ENCODE measurements at places on chromosomes 11 and 22.

- no peak for DNase-seq
Measured at GRCh38 chr11:120564573-120565311, 53.2 kb downstream of the GRIK4 start.

- DNase-seq = peak; percentile 44
Measured at GRCh38 chr22:44247923-44248892, 64.5 kb downstream of the SHISAL1 start.

DNA sequence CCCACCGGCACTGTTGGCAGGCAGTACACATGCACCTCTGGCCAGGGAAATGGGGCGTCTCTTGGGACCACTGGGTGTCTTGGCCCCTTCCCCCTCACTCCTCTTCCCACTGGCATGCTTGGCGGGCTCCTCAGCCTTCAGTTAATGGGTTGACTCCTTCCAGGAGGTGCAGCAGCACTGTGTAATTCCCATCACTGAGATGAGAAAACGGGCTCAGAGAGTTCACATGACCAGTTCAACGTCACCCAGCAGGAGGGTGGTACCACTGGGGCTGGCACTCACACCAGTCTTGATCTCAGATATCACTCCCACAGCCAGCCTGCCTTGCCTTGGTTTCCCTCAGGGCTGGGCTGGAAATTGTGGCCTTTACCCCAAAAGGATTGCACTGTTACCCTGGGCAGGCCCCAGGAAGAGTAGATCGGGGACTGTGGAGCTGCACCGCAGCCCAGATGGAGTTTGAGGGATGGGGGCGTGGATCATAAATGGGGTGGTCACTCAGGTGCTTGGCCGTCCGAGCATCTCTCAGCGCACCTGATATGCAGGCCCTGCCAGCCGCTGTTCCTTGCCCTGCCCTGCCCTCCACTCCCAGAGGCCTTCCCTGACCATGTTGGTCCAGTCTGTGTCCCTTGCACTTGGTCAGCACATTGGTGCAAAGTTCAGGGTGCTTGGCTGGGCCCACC is 16.9 kb downstream of the CAPN5 start:
- DNase-seq = no peak

DNA sequence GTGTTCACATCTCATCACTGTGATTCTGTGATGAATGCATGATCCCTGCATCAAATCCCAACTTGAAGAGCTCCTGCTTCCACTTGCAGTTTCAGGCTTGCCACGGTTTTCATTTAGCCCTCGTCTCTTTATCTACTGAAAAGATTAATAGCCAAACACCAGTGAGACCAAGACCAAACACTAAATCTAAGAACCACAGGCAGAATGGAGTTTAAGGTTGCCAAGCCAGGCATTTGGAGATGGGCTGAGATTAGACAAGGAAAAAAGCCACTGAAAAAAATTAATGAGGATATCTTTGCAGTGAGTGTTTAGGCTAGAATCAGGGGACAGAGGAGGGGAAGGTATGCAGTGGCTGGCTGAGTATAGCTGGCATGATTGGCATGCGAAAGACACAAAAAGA is 227.2 kb upstream of the BLID start:
- DNase-seq = no peak

DNA sequence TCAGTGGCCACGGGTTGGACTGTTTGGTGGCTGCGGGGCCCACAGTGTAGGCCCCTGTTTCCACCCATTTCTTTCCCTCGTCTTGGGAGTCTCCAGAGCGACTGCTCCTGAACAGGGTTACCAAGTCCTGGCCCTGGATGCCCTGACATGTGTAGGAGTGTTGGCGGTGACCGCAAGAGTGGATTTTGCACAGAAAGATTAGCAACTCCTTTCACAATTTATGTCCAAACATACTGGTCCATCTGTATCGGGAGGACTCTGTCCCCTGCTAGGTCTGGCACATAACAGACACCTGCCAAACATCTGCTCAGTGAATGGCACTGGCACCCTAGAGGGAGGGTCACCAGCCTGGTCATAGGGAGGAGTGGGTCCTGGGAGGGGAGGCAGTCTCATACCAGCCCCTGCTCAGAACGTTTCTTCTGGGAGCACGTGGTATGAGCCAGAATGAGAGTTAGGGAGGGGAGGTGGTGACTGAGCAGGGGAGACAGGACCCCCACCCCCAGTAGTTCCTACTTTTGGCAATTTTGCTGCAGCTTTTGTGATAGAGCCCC is 3.4 kb upstream of the APOA1 start:
- DNase-seq = no peak

DNA sequence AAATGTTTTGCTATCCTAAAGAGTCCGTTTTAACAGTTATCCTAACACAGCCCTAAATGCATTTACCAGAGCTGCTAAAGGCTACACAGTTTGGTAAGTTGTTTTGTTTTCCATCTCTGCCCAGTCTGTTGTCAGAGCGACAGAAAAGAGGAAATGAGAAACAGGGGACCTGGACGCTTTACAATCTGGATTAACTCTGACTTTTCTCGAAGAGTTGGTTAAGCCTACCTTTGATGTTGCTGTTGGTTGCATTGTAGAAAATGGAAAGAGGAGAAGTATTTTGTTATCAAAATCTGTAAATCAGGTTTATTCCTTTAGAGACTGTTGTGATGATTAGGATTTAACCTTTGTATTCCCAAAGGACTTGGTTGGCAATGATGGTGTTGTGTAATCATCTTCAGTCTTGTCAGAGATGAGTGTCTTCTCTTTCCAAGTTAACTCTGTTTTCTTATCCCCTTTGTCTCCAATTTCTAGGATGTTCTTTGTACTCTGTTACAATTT is 481 bp downstream of the ANGPTL5 start:
- DNase-seq = no peak

DNA sequence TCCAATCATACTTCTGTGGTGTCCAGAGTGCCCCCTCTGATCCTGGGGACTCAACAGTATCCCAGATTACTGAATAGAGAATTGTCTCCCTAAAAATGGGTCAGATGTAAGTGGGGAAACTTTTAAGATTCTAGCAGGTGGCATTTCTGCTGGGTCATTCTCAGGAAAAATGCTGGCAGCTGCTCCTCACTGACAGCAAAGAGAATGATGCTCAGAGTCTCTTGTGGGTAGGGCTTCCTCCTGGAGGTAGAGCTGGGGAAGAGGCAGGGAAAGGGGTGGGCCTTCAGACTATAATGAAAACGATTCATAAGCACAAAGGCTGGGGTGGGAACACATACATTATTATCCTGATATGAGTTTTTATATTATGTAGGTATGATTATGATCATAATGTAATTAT is 647.2 kb downstream of the NELL1 start:
- no peak for DNase-seq

GRCh38 chr11:20064961-20065405 is 95.3 kb downstream of the DBX1 start:
- no peak for DNase-seq

DNA sequence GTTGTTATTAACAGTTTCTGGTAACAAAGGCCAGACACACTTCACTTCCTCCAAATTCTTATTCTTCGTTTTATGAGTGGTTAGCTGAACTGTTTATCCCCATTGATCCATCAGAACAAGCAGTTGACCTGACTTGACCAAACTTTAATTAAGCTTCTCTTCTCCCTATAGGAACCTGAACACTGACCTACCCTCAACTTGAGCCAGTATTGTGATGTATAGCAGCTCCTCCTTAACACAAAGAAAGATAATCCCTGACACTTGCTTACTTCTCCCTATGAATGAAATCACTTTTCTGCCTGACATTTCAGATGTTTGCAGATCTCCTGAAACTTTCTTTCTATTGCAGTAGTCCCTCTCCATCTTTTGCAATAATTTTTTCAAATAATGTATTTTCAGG is 41.9 kb downstream of the ANO5 start:
- no peak for DNase-seq

DNA sequence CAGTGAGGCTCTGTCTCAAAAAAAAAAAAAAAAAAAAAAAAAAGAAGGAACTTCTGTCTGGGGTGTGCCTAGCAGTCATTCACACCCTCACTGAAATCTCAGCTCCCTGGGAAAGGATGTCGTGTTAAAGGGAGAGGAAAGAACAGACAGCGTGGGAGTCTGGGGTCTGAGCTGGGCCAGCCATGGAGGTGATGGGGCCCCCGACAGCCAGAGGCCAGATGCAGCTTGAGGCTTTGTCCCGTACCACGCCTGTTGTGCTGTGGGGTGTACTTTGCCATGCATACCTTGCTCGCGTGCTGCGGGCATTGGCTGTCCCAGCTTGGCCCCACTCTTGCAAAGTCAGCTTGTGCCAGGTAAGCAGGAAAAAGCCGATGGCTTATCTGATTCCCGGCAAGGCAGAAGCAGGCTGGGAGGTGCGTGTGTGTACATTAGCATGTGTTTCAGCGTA is 4.6 kb downstream of the SYT12 start:
- DNase-seq = no peak

- DNase-seq = no peak
Measured at GRCh38 chr11:130043575-130043974, 26.1 kb upstream of the APLP2 start.

DNA sequence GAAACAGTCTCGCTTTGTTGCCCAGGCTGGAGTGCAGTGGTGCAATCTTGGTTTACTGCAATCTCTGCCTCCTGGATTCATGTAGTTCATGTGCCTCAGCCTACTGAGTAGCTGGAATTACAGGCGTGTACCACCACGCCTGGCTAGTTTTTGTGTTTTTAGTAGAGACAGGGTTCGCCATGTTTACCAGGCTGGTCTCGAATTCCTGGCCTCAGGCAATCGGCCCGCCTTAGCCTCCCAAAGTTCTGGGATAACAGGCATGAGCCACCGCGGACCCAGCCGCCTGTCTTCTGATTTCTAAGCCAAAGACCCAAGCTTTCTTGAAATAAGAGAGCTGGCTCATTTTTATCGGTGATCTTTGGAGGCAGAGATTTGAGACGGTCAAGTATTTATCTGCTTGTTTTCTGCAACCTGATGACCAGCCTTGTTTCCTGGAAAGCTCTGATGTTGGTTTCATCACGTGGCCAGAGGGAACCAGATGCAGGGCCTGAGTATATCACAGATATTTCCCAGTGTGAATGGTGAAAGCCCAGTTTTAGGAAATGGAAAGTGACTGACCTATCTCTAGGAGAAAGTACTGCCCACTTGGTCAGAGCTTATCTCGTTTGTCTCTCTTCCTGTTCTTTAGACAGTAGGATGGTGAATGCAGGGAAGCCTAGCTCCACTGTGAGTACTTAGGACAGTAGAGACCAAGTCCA is 5.7 kb upstream of the SIDT2 start:
- no peak for DNase-seq

GRCh38 chr11:96614846-96615245 is 225.0 kb downstream of the JRKL start:
- DNase-seq = no peak

DNA sequence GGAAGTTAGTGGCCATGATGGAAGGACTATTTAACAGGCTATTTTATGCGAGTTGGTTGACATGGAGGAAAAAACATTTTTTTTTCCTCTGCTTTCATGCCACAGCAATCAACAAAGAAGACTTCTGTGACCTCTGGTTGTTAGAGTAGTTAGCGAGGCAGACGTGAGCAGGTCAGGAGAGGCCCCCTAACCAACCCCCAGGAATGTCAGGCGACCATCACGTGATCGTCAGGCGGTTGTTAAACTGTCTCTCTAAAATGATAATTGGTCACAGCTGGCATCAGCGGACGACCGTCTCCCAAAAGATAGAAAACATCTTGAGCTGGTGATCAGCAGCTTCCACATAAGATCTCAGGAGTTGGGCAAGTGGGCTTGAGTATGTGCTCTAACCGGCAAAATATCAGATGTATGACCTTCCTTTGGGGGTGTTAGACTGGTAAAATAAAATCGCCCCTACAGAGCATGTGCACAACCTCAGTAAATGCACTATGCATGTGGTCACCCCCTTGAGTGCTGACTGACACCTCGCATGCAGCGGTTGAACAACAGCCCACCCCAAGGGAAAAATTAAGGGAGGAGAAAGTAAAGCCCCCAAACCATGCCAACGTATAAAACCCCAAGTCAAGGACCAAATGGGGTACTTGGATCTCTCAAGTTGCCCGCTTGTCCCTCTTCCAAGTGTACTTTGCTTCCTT is 20.9 kb upstream of the NARS2 start:
- no peak for DNase-seq

DNA sequence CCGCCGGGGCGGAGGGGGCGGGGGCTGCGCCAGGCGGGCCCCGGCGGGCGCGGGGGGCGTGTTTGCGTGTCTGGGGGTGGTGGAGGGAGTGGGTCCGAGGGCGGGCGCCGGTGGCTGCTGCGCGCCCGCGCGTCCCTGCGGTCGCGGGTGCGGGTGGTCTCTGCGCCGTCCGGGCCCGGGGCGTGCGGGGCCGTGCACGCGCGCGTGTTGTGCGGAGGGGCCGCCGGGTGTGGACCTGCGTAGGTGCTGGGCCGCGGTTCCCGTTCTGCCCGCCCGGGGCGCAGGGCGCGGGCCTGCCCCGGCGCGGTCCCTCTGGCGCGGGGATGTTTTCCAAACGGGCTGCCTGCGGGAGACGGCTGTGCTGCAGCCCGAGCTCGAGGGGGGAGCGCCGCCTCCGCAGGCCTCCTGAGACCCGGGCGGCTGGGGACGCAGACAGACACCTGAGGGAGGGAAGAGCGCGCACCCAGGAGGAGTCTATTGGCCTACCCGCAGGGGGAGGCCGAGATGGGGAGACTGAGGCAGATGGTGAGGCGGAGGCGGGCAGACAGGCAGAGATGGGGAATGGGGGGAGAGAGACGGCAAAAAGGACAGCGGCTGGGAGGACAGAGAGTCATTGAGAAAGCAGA is 442 bp downstream of the PELI3 start:
- no peak for DNase-seq

DNA sequence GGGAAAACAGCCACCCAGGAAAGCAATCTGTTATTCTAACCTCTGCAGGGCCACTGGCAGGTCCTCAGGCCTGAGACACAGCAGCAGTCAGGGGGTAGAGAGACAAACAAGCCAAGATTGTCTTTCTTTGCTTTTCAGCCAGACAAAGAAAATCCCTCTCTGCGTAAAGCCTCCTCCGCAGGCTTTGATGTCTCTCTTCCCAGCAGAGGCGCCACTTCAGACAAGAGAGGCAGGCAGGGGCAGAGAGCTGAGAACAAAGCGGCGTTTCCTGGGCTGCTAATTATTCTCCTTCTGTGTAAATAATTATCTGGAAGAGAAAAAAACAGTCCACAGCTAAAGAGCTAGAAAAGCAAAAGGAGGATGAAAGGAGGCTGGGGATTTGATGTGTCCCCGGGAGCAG is 102.7 kb upstream of the SEZ6L start:
- DNase-seq = no peak

- DNase-seq = no peak
Measured at GRCh38 chr11:28649922-28650321, 541.7 kb downstream of the METTL15 start.

- DNase-seq = peak; percentile 89
Measured at GRCh38 chr11:69131121-69131566, 24.6 kb upstream of the SMIM38 start.

DNA sequence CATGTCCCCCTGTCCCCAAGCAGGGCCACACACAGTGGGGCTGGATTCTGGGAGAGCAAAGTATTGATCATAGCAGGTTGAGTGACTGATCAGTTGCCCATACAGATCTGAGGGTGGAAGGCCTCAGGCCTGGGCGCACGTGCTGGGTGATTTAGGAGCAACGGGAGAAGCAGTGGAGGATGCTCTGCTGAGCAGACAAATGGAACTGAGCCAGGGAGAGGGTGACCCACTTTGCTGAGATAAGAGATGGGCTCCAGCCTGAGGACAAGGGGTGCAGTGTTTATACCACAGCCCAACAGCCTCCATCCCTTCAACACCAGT is 15.0 kb downstream of the GNAZ start:
- DNase-seq = no peak

- no peak for DNase-seq
Measured at GRCh38 chr22:41062146-41062545, 30.2 kb upstream of the EP300 start.

- DNase-seq = no peak
Measured at GRCh38 chr11:24619900-24620299, 123.0 kb downstream of the LUZP2 start.

GRCh38 chr11:27921472-27921871 is 186.5 kb downstream of the KIF18A start:
- DNase-seq = no peak
